ENCODE measurements at places on chromosomes 6 and 20. TPM values are rescaled to one million over a fixed set of nuclear protein-coding genes. Genes with fewer than 3 reads are reported as not detected.

DNA sequence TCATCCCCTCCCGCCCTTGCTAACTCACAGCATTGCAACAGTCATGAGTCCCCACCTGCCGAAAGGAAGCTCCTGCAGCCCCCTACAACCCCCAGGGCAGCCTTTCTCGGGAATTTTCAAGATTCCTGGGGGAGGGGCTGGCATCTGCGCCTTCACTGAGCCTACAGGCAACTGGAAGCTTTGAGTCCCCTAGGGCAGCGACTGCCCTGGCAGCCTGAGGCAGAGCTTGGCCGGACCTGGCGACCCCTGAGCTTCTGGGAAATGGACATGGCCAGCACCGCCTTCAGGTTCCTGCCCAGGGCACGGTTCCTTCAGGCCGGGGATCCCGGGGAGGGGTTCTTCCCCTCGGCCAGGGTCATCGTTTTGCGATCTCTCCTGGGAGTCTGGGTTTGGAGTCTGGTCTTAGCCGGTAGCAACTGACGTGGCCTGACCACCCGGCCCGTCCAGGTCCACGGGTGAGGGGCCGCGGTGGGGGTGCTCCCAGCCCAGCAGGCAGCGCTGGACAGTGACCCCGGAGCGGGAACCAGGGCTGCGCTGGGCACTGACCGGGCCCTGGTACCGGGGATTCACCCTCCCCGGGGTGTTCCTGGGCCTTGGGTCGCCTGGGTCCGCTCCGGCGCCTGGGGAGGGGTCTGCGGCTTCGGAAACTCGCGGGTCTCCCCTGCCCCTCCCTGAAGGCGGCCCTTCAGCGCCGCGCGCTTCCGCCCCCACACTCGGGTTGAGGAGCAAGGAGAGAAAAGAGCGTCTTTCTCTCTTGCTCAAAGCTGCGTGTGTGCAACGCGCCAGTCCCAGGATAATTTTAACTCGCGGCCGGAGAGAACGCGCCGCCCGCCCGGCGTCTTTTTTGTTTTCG is 593 bp upstream of the COL9A3 start:
- H3K27me3 ChIP-seq, result peaks cover 22% of the 10 kb centered on the region
- H3K36me3 ChIP-seq, result peaks cover 27% of the 10 kb centered on the region
- peak overlapping the region; percentile 44 for H3K4me3 ChIP-seq
- H3K4me1 ChIP-seq, result peaks cover 53% of the 10 kb centered on the region
- H3K27ac ChIP-seq, result peak overlapping the region; percentile 2

DNA sequence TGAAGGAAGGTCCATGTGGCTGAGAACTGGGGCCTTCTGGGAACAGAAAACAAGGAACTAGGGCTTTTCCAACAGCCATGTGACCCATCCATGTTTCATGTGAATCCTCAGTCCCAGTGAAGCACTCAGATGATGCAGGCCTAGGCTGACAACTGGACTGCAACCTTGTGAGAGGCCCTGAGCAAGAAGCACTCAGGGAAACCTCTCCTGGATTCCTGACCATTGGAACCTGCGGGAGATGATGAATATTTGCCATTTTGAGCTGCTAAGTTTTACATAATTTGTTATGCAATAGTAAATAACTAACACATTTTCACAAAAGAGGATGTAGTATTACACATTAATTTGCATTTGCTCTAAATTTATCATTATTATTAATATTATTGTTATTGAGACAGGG is 38.4 kb upstream of the HLA-G start:
- DNase-seq, result no peak
- no peak overlapping the region for H3K27ac ChIP-seq
- H3K36me3 ChIP-seq, result no peaks in the 10 kb centered on the region

DNA sequence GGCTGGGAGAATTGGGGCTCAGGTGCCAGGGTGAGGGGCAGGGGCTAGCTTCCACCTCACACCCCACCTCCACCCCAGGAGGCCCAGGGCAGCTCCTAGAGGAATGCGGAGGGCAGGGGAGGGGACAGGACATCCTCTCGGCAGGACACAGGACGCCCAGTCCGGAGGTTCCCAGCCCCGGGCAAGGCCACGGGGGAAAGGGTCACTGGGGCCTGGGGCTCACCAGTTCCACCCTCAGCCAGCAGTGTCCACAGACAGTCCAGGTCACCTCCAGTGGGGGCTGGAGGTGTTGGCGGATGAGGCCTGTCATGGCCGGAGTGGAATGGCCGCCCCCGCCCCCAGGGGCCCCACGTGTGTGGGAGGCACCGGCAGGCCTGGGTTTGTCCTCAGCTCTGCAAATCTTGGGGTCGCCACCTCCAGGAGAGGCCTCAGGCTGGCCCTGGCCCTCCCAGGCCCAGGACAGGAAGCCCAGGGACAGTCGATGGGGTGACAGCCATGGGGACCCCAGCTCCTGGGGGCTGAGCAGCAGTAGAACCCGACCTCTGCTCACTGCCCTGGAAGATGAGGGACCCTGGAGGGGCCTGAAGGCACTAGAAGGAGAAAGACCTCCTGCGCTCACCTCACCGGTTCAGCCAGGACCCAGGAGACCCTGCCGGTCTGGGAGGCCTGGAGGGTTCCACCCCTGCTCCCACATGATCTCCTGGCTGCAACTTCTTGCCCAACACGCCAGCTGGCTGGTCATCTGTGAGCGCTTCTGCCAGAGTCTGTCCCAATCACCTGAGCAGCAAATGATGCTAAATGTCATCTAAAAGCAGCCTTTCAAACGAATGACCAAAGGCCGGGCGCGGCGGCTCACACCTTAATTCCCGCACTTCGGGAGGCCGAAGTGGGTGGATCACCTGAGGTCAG is 13.0 kb upstream of the ABHD16B start:
- peak overlapping the region; percentile 65 for H3K27ac ChIP-seq
- H3K4me3 ChIP-seq, result no peak overlapping the region
- DNase-seq, result no peak
- H3K27me3 ChIP-seq, result peaks cover 44% of the 10 kb centered on the region

- H3K27ac ChIP-seq, result no peak overlapping the region
- no peaks in the 10 kb centered on the region for H3K27me3 ChIP-seq
- no peaks in the 10 kb centered on the region for H3K36me3 ChIP-seq
- no peak for DNase-seq
These were observed 85.8 kb downstream of the CDKAL1 start for GRCh38 chr6:20620043-20620442.

- DNase-seq, result peak; percentile 73
- H3K4me1 ChIP-seq, result peaks cover 21% of the 10 kb centered on the region
- H3K36me3 ChIP-seq, result peaks cover 39% of the 10 kb centered on the region
- peak overlapping the region; percentile 88 for H3K4me3 ChIP-seq
- H3K27ac ChIP-seq, result peak overlapping the region; percentile 97
These were observed 833 bp downstream of the RAB5IF start for GRCh38 chr20:36606158-36607066.

GRCh38 chr20:54407459-54407858 is 67.9 kb upstream of the DOK5 start:
- no peaks in the 10 kb centered on the region for H3K36me3 ChIP-seq
- no peaks in the 10 kb centered on the region for H3K4me1 ChIP-seq
- no peak for DNase-seq
- no peak overlapping the region for H3K4me3 ChIP-seq
- no peaks in the 10 kb centered on the region for H3K27me3 ChIP-seq
- no peak overlapping the region for H3K27ac ChIP-seq

DNA sequence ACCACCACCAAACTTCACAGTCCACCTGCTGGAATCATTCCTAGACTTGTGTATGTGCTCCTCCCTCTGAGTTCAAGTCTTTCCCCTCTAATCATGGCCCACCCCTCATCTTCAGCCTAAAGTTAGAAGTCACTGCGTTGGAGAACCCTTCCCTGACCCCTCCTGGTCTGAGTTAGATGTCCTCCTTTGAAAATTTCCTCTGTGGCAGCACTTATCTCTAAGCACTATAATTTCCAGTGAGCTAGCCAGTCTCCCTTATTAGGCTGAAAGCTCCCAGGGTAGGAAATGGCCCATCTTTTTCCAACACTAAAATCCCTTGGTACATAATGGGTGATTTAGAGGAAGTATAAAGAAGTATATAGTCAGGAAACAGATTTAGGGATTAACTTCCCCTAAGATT is 63.2 kb downstream of the SESN1 start:
- DNase-seq, result no peak
- peaks cover 7% of the 10 kb centered on the region for H3K4me1 ChIP-seq
- no peaks in the 10 kb centered on the region for H3K27me3 ChIP-seq

DNA sequence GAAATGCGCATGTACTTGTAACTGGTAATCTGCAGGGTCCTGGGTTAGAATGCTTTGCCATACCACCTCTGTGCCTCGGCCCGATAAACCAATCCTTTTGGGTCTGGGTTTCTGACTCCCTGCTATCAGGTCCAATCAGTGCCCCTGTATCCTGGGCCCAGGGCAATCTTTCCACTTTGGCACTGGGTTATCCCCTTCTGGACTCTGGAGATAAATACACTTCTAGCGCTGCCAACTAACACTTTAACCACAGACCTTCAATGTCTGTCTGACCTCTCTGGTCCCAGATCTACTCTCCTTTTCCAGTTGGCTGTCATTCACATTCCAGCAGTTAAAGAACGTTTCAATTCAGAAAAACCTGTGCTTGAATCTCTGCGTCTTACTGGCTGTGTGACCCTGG is 55.3 kb downstream of the DNAAF9 start:
- no peaks in the 10 kb centered on the region for H3K27me3 ChIP-seq
- H3K27ac ChIP-seq, result no peak overlapping the region
- no peak for DNase-seq
- no peaks in the 10 kb centered on the region for H3K4me1 ChIP-seq
- peaks cover 44% of the 10 kb centered on the region for H3K36me3 ChIP-seq

- H3K27me3 ChIP-seq, result no peaks in the 10 kb centered on the region
- H3K27ac ChIP-seq, result no peak overlapping the region
- H3K4me3 ChIP-seq, result no peak overlapping the region
- no peak for DNase-seq
- H3K4me1 ChIP-seq, result peaks cover 7% of the 10 kb centered on the region
These were observed 534.0 kb upstream of the JARID2 start for GRCh38 chr6:14711704-14712379.

- DNase-seq, result peak; percentile 37
- H3K36me3 ChIP-seq, result no peaks in the 10 kb centered on the region
- no peak overlapping the region for H3K4me3 ChIP-seq
- peaks cover 3% of the 10 kb centered on the region for H3K27me3 ChIP-seq
- H3K4me1 ChIP-seq, result no peaks in the 10 kb centered on the region
These were observed 89.7 kb downstream of the MDGA1 start for GRCh38 chr6:37607944-37608343.

DNA sequence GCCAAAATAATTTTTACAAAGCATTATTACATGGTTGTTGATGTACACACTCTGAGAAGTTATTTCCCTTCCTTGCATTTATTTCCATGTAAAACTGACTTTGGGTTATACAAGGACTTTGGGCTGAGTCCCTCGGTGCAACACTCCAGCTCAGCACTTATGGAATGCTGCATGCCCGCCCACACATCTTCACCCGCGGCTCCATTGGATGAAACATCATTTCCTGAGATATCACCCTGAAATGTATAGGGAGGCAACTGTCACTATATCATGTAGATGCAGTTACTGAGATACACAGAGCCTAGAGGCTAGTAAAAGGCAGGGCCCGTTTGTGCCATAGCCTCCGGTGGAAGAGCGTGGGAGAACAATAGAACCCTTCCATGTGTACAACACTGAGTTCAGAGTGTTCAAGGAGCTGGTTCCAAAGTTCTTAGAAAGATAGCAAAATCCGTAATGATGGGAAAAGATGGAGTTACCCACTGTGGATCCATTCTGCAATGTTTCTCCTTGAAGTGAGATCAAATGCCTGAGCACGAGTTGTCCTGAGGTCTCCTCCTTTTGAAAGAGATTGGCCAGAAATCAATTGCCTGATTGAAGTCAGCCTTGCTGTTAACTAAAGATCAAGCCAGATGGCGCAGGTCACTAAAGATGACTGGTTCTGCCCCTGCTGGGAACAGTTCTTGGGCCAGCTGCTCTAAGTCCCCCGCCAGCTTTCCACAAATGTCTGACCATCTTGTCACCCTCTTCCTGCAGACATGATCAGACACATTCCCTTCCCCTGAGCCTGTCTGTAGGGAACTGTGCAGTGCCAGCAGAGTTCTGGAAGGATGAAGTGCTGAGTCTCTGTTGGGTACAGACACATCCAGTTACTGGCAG is 100.9 kb upstream of the IYD start:
- H3K36me3 ChIP-seq, result no peaks in the 10 kb centered on the region
- H3K4me1 ChIP-seq, result no peaks in the 10 kb centered on the region
- no peaks in the 10 kb centered on the region for H3K27me3 ChIP-seq
- DNase-seq, result no peak
- no peak overlapping the region for H3K27ac ChIP-seq

DNA sequence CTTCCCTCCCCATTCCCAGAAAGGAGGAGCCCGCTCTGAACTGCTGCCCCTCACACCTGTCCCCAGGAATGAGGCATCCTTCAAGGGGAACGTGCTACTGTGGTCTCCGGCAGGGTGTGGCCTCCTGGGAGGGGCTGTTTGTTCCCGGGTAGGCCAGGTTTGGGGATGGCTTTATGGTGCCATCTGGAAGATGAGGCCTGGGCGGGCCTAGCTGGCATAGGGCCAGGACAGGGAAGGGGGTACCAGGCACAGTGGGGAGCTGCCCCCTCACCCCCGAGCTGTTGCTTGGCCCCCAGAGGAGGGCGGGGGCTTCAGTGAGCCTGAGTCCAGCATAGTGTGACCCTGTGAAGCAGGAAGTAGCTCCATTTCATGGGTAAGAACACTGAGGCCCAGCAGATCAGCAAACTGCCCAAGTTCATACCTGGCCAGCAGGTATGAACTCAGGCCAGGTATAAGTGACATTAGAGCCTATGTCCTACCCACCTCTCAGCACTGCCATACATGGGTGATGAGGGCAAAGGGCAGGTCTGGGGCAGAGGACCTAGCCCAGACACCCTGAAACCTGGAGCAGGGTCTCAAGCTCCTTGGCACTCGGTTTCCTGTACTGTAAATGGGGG is 17.5 kb upstream of the SPDEF start:
- DNase-seq, result no peak
- no peaks in the 10 kb centered on the region for H3K36me3 ChIP-seq
- H3K4me3 ChIP-seq, result no peak overlapping the region
- H3K27me3 ChIP-seq, result peaks cover 4% of the 10 kb centered on the region
- no peaks in the 10 kb centered on the region for H3K4me1 ChIP-seq
- no peak overlapping the region for H3K27ac ChIP-seq

DNA sequence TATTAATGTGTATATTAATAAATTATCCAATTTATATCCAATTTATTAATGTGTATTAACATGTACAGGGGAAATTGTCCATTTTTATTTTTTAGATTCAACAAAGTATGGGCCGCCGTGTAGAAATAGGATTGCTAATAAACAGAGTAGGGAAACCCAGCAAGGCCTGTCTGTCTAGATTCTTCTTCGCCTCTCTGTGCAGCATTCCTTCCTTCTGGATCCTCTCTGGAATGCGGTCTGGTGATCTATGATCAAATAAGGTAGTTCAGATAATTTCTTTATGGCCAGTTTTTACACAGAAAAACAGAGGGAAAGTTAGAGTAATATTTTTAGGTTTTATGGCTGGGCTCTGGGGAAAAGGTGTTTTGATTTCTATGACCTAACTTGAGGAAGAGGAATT is 19.9 kb upstream of the HFE start:
- H3K36me3 ChIP-seq, result no peaks in the 10 kb centered on the region
- no peak for DNase-seq
- H3K4me1 ChIP-seq, result peaks cover 6% of the 10 kb centered on the region
- no peak overlapping the region for H3K27ac ChIP-seq
- no peaks in the 10 kb centered on the region for H3K27me3 ChIP-seq
- no peak overlapping the region for H3K4me3 ChIP-seq

GRCh38 chr6:108914235-108915022 is 66.2 kb downstream of the ARMC2 start:
- H3K27ac ChIP-seq, result no peak overlapping the region
- no peaks in the 10 kb centered on the region for H3K36me3 ChIP-seq
- DNase-seq, result peak; percentile 65
- H3K4me3 ChIP-seq, result no peak overlapping the region
- H3K27me3 ChIP-seq, result no peaks in the 10 kb centered on the region

The EEF1A2 gene
- total RNA-seq, result 23.8 TPM

The WFDC12 gene
- total RNA-seq, result not detected

The ENPP3 gene
- total RNA-seq, result 0.45 TPM

The NPBWR2 gene
- total RNA-seq, result not detected

The HDAC2 gene
- 11.0 TPM for total RNA-seq

The BPIFA1 gene
- total RNA-seq, result not detected

The TMC2 gene
- not detected for total RNA-seq

The SYNGAP1 gene
- 7.7 TPM for total RNA-seq

The EYS gene
- 0.58 TPM for total RNA-seq

The CSTF1 gene
- total RNA-seq, result 23.9 TPM
